ENCODE measurements at places on chromosomes 3 and 15.

DNA sequence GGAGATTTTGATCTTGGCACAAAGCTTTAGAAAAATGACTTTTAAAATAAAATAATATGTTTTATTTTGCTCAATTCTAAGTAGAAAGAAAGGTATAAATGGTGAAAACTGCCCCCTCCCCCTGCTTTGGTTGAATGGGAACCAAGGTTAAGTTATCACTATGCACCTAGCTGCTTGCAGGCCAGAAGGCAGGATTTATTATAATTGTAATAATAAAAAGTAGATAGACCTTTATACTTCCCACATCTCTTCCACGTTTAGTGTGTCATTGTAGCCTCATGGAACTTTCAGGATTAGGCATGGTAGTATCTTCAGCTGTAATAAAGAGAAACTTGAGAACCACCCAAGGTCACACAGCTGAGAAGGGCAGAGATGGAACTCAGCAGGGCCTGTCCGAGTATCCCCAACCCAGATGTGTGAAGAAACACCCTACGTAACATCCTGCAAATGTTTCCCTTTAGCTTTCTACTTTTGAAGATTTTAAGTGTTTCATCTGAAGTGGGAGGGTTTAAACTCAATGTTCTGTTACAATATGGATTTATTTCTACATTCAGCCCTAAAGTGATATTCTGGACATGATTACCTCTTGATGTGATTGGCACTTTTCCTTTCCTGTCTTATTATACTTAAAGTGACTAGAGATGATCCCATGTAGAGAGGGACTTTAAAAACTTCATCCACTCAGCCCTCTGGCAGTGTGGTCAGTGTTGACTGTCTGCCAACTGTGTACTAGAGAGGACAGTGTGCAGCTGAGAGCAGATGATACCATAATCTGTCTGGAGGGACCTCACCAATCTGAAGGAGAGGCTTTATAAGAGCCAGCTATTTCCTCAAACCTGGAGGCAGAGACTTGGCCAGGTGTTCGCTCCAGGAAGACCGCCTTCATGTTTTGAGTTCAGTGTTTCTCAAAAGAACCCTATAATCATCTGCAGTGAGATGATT lies 282.5 kb upstream of the TRIM42 start:
- DNase-seq = no peak

- DNase-seq = no peak
Observed at GRCh38 chr3:52809662-52810377, 15.2 kb downstream of the ITIH3 start.

- no peak for DNase-seq
Observed at GRCh38 chr3:176740906-176741663, 456.2 kb downstream of the TBL1XR1 start.

DNA sequence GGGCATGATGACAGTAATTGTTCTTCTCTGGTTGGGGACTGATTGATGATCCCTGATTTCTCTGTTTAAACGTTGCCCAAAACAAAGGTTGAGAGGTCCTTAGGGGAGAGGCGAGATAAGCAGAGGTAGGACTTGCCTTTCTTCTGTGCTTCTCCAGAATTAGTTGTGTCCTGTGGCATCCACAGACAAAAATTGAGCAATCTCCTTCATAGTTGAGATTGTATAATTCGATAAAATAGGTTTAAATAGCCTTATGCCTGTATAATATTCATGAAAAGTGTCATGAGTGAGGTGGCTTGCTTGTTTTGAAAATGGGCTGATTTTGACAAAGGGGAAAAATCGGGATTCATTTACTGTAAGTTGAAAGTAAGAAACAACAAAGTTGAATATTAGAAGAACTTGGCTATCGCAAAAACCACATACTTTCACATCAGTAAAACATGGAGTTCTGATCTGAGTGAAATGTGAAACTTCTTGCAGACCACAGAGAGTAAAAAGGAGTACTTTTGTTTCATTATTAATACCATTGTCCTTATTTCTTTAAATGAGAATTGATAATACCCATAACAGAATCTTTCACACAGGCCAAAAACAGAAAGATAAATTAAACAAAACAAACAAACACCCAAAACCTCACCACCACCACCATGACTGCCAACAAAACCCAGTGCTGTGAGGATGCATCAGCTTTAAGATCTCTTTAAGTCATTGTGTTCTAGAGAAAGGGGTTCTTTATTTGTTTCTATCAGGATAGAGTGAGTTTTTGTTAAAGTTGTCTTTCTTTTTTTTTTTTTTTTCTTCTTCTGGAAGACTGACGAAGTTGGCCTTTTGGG lies 155.7 kb downstream of the LPP start:
- no peak for DNase-seq

DNA sequence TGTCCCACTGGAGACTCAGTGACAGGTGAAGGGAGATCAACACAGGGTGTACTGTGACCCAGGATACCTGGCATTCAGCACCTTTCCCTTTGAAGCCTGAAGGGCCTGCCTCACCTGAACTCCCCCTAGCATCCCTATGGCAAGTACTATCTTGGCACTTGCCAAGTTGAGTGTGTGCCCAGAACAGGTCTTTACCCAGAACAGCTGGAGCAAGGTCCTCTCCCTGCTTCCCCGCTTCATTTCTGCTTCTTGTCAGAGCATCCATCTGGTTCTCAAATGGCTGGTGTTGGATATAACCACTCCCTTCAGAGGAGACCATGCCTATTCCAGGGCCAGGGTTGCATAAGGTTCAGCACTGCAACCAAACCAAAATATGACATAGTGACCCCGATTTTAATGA lies 73.0 kb downstream of the FAM43A start:
- no peak for DNase-seq

DNA sequence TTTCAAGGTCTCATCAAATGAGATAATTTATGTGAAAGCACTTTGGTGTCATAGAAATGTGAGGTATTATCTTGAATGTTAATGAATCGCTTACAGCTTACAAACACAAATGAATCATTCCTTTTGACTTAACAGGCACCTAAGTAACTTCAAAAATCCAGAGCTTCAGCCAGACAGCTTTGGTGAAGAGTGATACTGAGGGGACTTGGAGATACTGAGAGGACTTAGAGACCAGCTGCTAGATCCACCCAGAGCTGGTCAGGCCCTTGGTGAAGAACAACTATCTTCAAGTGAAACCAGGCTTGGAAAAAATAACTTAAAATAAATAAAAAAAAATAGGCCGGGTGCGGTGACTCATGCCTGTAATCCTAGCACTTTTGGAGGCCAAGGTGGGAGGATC lies 16.2 kb upstream of the ZFYVE19 start:
- DNase-seq = no peak

DNA sequence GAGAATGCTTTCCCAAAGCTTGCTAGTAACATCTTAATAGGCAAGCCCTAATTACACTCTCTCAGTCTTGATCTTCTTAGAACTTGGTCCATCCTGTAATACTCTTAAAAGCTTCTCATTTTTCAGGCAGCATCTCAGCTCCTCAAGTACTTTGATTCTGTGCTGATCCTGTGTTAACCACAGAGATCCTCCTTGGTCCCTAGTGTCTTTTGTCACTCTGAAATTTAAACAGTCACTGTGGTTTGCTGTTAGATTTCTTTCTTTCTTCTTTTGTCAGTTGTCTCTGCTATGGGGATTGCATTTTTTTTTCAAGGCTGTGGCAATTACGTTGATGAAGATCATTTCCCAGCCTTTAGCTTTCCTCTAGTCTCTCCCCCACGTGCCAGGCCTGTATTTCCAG lies 26.0 kb upstream of the UBE3A start:
- DNase-seq = no peak

- DNase-seq = no peak
Observed at GRCh38 chr3:188431553-188431952, 277.6 kb downstream of the LPP start.

- DNase-seq = no peak
Observed at GRCh38 chr15:72227720-72228119, 3.3 kb downstream of the PKM start.

- no peak for DNase-seq
Observed at GRCh38 chr3:192727032-192727847, at the start of gene FGF12. TSS of gene FGF12 (minus strand) at chr3:192727541.

GRCh38 chr15:75454471-75455378 lies 3.2 kb upstream of the SIN3A start:
- peak; percentile 84 for DNase-seq

DNA sequence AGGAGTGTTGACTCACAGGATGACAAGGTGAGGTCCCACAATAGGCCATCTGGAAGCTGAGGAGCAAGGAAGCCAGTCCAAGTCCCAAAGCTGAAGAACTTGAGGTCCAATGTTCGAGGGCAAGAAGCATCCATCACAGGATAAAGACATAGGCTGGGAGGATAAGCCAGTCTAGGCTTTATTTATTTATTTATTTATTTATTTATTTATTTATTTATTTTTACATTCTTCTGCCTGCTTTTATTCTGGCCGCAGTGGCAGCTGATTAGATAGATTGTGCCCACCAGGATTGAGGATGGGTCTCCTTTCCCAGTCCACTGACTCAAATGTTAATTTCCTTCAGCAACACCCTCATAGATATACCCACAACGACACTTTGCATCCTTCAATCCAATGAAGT lies 472.2 kb upstream of the DPPA4 start:
- no peak for DNase-seq

- no peak for DNase-seq
Observed at GRCh38 chr15:29103824-29104565, 165.6 kb downstream of the NSMCE3 start.

DNA sequence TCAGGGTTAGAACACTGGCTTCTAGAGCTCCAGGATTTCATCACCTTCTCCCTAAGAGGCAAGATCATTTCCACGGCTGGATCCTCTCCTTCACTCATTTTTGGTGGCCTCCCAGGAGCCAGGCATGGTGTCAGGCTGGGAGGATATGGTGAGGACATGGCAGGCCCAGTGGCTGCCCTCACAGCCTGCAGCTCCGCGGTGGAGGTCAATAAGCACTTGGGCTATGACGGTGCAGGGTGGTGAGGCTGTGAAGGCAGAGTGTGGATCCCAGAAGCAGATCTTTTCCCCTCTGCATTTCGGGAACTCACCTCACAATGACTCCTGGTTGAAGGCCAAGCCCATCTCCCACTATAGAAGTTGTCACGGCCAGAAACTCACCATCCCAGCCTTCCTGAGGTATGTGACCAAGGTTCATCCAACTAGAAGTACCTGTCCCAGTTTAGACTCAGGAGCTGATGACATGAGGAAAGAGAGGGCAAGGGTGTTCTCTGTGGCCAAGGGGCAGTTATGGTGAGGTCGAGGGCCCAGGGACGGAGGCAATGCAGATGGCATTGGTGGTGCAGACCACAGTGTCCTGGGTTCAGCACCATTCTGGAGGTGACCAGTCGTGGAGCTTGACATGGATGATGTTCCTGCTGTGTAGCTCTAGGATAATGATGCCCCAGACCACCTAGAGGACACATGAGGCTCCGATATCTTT lies 100.1 kb upstream of the SMAD3 start:
- no peak for DNase-seq

DNA sequence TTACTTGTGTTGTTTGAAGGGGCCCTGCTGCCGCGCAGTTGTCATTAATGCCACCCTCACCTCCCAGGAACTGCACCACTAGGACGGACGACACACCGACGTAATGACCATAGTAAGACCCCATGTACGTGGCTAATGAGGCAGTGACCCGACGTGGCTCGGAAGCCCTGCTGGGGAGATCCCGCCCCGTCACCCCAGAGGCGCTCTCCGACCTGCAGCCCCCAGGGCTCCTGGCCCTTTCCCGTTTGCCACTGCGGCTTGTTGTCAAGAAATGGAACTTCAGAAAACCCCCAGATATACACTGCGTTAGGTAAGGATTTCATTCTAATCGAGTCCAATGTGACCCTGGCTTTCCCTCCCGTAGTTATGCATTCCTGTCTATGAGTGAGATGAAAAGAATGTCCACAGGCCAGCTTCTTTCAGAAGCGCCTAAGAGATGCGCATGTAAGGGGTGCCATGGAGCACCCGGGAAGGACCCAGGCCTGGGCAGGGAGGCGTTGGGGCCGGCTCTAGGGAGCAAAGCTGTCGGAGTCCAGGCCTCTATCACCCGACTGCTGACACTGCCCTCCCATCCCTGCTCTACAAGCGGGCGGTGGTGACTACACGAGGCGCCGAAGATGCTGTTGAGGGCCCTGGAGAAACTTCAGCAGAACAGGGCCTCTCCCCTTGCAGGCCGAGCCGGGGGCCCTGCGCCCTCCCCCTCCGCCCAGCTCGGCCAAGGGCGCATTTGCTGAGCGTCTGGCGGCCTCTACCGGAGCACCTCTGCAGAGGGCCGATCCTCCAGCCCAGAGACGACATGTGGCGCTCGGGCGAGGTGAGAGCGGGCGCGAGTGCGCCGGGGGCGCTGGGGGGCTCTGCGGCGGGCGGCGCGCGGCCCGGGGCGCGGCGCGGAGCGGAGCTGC lies at the start of gene GABRA5:
GABRA5 (plus strand) TSS at position 765 of the 902 bp plus-strand sequence. CDS start 2,187 bp downstream, outside the sequence.
- DNase-seq = no peak

- DNase-seq = no peak
Observed at GRCh38 chr3:171186817-171187500, 160.4 kb upstream of the SLC2A2 start.

DNA sequence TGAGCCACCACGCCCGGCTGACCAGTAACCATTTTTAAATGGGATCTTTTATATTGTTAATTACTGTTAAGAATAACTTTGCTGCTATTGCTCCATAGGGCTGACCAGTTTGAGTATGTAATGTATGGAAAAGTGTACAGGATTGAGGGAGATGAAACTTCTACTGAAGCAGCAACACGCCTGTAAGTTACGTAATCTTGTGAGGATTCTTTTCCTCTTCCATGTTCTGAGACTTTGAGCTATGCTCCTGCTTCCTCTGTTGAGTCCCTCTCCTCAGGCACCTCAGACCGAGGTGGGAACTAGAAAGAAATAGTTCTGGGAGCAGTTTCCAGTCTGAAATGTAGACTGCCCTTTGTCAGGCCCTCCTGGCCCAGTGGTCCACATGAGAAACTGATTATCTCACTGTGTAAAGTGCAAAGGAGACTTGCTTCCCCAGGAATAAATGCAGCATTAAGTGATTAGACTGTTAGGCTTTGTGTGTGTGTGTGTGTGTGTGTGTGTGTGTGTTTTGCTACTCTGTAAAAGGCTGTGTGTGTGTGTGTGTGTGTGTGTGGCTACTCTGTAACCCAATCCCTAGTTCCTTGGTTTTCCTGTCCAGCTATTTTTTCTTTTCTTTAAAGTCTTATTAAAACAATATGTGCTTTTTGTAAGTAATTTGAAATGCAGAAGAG lies 5.2 kb downstream of the POLR2H start:
- DNase-seq = no peak

DNA sequence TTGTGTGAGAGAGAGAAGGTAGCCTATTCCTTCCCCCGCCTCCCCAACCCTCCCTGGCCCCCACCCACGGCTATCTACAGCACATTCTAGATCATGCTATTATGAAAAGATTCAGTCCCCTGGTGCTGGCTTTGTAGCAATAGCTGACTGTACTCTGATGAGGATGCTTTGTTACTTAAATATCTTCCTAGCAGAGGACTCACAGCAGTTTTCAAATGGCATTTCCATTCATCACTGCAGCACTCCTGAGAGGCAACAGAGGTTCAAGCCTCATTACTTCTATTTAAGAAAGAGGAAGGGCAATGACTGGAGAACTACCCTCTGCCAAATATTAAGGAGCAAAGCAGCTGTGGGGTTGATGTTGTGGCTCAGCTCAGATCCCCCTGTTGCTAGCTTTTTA lies 61.0 kb downstream of the LRRN1 start:
- no peak for DNase-seq

DNA sequence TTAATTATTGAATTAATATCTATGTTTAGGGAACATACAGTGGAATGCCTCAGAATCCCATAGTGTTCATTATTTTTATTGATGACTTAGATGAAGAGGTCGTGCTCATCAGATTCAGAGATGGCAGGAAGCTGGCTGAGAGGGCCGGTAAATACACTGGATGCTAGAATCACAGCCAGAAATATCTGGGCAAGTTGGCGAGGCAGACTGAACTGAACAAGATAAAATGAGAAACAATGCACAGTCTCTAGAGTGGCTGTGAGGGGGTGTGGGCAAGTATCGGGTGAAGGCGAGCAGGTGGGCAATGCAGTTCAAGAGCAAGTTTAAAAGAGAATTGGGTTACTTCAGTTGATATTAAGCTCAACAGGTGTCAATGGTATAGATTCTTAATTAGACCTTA lies 5.9 kb downstream of the DGKG start:
- no peak for DNase-seq

Measured in T-helper 17 cell (primary cell).